Esophagus squamous epithelium (tissue), 5 donors: ENCODE measurements at places on chromosomes 12 and 14.

- no peak for DNase-seq
Measured at GRCh38 chr12:106425061-106425702, 67.6 kb downstream of the POLR3B start.

GRCh38 chr14:65910108-65910786 is 497.7 kb downstream of the FUT8 start:
- no peak for DNase-seq

- DNase-seq: no peak
Measured at GRCh38 chr14:69574263-69574953, at the start of gene CCDC177. CCDC177 (minus strand) TSS chr14:69574871; CDS start chr14:69573622, 1,249 bp downstream.

DNA sequence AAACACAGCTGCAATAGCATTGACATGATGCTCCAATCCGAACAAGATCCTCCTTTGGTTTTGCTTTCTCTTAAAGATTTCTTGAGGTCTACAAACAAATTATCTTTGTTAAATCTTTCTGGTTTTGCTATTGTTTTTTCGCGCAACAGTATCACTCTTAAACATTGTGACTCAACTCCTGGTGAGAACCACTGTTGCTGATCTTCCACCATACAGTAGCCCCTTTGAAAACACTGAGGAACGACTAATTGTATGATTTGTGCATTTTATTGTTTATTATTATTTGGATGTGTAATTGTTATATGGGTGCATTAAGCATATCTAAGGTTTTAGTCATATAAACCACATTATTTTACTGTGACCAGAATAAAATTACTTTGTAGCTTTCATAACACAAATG is 282.8 kb downstream of the EGLN3 start:
- DNase-seq: no peak

GRCh38 chr14:59591641-59592370 is 15.2 kb upstream of the CCDC175 start:
- no peak for DNase-seq

- no peak for DNase-seq
Measured at GRCh38 chr12:113722747-113723146, 243.4 kb downstream of the RBM19 start.

DNA sequence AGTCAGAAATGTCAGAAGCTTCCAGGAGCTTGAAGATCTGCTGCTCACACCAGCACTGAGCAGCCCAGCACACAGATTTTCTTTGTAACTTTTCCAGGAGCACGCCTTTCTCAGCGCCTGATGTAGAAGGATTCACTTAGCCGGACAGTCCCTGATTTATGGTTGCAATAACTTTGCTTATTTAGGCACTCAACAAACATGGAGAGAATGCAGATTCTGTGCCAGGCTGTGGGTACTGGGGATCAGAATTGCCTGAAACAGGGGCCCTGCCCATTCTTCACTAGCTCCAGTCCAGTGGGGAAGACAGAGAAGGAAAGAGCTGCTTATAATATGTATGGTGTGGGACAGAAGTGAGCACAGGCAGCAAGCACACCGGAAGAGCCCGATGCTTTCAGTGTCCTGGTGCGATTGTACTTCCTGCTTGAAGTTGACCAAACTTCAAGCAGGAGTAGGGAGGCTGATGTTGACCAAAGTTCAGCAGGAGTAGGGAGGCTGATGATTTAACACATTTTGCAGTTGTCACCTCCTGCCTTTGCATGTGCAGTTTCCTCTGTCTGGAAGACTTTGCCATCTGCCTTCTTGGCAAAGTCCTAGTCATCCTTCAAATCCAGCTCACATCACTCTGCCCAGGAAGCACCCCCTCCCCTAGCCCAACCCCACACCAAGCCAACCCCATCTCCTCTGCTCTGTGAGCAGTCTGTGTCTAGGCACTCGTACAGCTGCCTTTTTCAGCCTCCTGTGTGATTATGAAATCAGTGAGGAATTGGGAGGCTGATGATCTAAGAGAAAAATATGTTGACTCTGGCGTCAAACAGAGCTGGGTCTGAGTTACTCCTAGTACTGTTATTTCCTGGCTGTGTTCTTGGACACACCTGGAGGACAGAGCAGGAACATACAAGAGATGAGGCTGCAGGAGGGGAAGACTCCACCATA is 12.0 kb upstream of the PRIMA1 start:
- no peak for DNase-seq

GRCh38 chr12:54368025-54368708 is 3.9 kb upstream of the GPR84 start:
- DNase-seq: no peak

DNA sequence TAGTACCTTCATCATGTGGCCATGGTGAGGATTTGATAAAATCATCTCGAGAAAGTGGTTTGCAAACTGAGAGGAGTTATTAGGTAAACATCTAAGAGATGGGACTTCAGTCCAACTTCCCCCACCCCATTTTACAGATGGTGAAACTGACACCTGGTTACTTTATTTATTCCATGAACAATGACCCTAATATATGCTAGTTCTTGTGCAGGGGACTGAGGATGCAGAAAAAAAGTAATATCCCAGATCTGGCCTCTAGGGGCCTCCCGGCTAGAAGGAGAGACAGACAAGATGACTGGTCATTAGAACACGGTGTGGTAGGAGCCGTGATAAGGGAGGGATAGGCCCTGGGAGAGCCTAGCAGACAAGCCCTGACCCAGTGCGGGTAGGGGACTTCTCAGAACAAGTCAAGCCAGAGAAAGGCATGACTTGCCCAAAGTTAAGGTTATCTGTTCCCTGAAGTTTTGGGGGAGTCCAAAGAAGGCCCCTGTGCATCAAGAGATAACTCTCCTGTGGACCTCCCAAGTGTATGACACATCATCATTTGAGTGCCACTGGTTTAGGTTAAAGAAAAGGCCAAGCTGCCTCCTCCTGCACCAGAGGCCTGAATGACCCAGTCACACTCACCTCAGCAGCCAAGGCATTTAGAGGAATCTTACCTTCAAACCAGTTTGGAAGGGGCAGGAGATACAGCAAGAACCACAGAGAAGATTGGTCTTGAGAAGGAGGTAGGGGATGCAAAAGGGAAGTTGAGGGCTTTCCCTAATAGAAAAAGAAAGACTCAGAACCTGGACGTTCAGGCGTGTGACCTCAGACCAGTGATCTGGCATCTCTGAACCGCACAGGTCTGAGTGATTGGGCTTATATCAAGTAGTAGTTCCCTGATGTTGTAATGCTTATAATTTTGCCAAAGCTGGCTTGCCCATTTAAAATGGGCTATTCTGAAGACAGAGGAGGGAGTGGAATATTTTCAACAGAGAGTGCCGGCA is 1.6 kb downstream of the CMKLR1 start:
- DNase-seq: no peak

DNA sequence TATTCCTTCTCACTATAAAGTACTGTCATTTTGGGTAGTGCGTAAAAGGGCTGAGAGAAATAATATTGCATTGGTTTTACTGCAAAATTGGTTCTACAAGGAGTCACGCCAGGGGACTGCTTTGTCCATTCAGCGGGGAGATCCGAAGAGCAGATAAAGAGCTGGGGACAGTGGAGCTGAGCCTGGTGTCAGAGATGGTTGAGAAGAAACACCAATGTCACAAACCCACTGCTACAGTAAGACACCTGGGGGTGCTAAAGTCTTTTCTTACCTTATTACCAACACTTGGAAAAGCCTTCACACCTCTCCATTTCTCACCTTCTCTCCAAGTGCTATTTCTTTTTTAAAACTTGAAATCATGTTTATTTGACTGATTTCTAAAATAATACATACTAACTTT is 14.1 kb downstream of the IL31 start:
- DNase-seq: no peak

DNA sequence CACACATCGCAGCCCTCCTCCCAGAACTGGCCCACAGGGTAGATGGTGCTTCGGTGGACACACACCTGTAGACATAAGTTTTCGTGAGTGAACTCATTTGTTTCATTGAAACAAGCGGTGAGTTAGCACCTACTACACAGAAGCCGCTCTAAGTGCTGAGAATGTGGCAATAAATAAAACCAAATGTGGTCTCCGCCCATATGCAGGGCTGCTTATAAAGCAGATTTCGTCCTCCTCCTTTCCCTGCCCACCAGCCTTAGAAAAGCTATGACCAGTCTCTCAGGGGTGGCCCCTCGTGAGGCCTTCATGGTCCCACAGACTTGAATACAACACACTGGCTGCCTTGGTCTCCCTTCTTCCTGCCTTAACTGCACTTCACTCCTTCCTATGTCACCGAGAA is 31.1 kb upstream of the ANO2 start:
- no peak for DNase-seq

- no peak for DNase-seq
Measured at GRCh38 chr12:52063981-52064649, 5.7 kb upstream of the ATG101 start.

DNA sequence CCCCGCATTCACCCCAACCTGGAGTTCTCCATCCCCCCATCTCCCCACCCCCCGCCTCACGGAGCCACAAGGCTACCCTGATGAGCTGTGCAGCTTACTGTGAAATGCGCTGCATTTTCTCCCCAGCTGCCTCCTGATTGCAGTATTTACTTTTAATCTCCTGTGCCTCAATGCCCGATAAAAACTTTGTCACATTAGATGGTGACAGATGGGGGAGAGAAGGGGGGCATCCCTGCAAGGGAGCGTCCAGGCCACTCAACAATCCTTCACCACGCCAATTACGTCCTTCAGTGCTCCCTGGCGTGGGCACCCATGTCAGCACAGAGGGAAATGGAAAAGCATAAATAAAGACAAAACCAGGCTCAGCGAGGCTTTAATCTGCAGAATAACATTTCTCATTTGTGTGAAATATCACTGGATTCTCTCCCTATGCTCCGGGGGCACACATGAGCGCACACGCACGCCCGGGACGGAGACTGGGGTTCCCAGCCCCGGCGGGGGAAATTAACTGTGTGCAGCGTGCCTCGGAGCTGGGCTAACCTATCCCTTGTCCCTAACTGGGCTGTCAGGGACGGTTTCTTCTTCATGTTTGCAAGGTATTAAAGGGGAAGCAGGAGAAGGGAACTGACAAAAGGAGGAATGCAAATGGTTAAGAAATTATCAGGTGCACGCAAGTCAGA is 186.7 kb upstream of the VASH1 start:
- no peak for DNase-seq

- no peak for DNase-seq
Measured at GRCh38 chr12:47987411-47988072, 16.7 kb downstream of the COL2A1 start.

GRCh38 chr14:91858536-91859275 is 8.6 kb downstream of the TC2N start:
- DNase-seq: no peak

- no peak for DNase-seq
Measured at GRCh38 chr12:46212108-46212982, 56.5 kb downstream of the SLC38A1 start.

DNA sequence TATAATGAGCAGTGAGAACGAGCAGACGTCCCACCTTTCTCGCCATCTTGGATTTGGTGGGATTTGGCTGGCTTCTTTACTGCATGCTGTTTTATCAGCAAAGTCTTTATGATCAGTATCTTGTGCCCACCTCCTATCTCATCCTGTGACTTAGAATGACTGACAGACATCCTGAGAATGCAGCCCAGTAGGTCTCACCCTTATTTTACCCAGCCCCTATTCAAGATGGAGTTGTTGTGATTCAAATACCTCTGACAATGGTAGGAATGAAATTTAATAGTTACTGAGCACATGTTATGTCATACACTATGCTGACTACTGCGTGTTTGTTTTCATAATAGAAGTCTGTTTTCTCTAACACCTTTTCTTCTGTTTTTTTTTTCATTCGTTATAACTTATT is 1.9 kb downstream of the TMTC3 start:
- DNase-seq: no peak

DNA sequence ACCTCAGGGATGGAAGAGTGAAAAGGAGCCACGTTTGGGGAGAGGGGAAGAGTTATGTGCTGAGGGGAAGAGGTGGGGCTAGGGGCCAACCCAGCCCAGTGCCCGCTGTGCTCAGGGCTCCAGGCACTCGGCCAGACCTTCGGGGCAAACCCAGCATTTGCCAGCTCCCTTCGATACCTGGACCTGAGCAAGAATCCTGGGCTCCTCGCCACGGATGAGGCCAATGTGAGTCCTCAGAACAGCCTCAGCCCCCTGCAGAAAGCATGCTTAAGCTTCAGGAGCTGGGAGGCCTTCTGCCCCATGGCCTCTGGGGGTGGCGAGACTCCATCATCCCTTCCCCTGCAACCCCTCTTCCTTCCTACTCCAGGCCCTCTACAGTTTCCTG is 5.0 kb downstream of the CARMIL3 start:
- no peak for DNase-seq

- DNase-seq: no peak
Measured at GRCh38 chr14:71180397-71180796, 273.1 kb downstream of the PCNX1 start.

- no peak for DNase-seq
Measured at GRCh38 chr14:73397810-73398209, 60.5 kb downstream of the NUMB start.

DNA sequence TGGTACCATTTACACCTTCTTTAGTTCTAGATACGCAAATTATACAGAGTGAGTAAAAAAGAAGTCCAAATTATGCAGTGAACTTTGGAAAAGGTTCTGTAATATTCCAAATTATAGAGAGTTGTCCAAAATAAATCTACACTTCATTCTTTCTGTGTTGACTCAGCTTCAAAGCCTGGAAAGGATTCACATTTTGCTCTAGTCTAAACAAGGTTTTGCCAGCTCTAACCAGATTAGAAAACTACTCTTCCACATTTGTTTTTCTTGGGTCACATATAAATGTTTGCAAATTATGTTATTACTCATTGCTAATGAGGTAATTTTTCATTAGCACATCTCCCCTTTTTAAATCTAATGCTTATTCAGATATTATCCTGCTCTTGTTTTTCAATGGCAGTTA is 1562.4 kb upstream of the SEL1L start:
- no peak for DNase-seq

DNA sequence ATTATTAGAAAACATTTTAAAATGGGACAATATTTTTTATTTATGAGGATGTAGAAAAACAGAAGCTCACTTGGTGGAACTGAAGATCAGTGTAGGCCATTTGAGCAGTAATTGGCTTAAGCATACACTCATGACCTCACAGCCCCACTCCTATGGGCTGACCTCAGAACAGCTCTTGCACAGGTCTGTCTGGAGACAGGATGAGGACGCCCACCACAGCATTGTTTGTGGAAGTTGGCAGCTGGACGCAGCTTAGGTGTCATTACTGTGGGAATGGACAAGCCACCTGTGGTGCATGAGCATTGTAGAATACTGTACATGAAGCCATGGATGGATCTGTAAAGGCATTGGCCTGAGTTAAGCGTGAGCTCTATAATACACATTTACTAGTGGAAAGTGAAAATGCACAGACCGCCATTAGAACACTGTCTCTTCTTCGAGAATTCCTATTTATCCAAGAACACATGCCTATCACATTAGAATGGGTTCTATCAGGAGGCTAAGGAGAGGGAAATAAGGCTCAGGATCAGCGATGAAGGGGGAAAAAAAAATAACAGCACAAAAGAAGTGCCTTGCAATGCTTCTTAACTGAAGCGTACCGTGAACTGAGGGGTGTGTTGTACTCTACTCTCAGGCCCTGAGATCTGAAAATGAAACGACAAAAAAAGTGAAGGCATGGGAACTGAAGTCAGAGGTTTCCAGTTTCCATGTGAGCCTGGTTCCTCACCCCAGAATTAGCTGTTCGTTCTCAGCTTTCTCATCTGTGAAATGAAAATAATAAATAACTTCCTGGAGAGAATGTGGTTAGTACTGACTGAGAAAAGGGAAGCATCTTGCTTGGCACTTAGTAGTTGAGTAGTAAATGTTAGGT is 33.6 kb downstream of the KCNA1 start:
- DNase-seq: no peak

- no peak for DNase-seq
Measured at GRCh38 chr14:99574099-99574880, 29.7 kb downstream of the CCDC85C start.
